Stimulated activated naive CD8-positive, alpha-beta T cell treated with anti-CD3 and anti-CD28 coated beads, Interleukin-15, Interleukin-2, amounts not matched to agents 100 U/mL and 50 U/mL, for 24 hours (primary cell): ENCODE measurements at places on chromosomes 11 and 22.

GRCh38 chr22:30865656-30866055 lies 102.9 kb downstream of the MORC2 start:
- DNase-seq = no peak

DNA sequence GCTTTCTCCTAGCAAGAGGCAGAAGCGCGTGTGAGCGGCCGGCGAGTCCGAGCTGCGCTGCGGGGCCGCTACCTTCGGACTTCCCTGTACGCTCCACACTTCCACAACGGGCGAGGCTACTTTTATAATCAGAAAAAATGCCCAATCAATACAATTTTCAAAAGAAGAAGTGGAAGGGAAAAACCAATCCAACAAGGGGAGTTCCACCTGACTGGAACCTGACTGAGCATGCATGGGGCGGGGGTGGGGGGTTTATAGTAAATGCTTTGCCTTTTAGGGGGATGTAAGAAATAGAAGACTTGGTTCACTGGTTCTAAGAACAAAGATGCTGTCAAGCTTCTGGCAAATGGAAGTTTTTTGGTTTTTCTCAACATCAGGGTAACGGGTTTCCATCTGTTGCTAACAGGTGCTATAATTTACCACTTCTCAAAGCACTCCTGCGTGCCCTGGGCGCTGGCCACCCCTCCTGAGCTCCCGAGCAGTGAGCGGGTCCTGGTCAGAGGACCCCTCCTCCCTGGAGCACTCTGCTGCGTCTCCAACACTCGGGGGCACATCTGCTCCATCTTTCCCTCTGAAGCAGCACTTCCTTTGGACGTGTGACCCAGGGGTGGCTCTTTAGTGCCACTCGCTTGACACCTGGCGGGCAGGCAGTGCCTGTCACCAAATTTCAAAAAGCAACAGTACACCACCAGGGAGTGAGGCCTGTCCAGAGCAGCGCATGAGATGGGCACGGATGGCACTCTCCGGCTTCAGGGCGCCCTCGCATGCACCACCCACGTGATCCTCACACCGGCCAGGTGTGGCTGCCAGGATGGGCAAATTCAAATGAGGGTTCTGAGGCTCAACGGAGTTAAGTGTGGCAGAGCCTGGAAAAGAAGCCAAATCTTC lies 21.6 kb upstream of the BID start:
- DNase-seq = no peak

DNA sequence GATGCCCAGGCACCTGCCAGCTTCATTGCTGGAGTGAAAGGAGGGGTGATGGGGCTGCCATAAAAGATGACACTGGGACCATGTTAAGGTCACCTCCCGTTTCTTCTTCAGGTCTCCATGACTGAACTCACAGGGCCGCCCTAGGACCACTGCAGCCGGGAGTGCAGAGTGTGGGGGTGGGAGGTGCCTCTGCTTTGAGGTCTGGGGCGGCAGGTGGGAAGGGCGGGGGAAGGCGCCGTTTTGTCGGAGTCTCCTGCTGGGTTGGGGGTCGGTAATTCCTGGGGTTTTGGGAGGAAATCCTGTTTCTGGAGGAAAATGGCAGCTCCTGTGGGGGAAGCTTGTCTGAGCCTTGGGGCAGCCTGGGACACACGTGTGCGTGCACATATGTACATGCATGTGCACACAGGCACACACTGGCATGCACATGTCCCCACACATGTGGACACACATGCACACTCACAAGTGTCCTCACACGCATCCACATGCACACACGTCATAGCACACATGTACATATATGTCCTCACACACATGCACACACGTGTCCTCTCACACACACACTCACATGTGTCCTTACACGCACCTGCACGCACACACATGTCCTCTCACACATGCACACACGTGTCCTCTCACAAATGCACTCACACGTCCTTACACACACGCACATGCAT lies 990.9 kb downstream of the BRD1 start:
- DNase-seq = no peak

DNA sequence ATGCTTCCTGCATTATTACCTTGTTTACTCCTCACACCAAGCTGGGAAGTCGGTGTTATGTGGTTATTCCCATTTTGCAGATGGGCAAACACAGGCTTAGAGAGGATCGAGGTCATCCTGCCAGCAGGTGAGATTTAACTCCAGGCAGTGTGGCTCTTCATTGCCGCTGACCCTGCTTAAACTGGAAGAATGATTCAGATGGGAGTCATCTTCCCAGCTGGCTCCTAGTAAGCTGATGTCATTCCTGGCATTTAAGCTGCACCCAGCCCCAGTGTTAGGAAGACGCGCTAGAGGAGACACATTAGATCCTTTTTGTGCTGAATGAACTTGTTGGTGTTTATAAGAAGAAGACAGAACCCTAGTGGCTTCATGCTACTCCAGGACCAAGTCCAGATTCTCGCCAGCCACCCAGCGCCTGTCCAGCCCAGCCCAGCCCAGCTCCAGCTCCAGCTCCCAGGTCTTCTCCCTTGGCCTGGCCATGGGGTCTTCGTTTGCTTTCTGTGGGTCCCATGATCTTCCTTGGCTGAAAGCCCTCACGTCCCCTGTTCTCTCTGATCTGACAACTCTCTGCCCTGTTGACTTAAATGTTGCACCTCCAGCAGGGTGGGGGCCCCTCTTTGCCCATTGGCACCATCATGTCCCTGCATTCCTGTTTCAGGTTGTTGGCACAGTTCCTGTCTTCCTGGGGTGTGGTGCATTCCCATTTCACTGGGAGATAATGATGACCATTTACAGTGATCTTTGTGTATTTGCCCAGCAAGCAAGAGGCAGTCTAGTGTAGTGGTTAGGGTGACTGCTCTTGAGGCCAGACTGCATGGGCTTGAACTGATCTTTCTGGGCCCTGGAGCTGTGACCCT lies 13.6 kb downstream of the PARVB start:
- DNase-seq = no peak

- DNase-seq = no peak
Observed at GRCh38 chr22:50060441-50061140, 2.5 kb upstream of the TTLL8 start.
